ENCODE measurements at places on chromosomes 2 and 18. TPM values are rescaled to one million over a fixed set of nuclear protein-coding genes. Genes with fewer than 3 reads are reported as not detected.

- no peaks in the 10 kb centered on the region for H3K27me3 ChIP-seq
- no peak for DNase-seq
- no peaks in the 10 kb centered on the region for H3K4me1 ChIP-seq
Observed at GRCh38 chr2:10598501-10598900, 91.3 kb downstream of the NOL10 start.

GRCh38 chr18:54033052-54033451 is 191.4 kb downstream of the MBD2 start:
- no peaks in the 10 kb centered on the region for H3K4me1 ChIP-seq
- H3K36me3 ChIP-seq, result no peaks in the 10 kb centered on the region
- no peak overlapping the region for H3K4me3 ChIP-seq
- DNase-seq, result no peak

The CDKL4 gene
- total RNA-seq, result 0.55 TPM

DNA sequence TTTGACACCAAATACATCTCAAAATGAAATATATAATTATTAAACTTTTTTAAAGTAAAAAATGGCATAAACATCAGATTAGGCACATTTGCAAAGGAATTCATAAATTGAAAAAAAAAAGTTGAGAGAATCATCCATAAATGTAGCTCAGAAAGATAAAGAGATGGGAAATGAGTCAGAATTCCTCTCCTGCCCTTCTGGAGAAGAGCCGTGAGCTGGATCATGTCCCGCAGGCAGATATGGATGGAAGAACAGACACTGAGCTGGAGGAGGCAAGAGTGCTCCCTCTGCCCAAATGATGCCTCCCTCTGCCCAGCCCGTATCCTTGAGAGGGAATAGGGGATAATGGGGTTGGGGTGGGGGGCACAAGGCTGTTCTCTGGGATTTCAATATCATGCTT is 190.9 kb downstream of the TFCP2L1 start:
- no peaks in the 10 kb centered on the region for H3K4me1 ChIP-seq
- no peak overlapping the region for H3K27ac ChIP-seq
- H3K4me3 ChIP-seq, result no peak overlapping the region
- no peak for DNase-seq
- H3K27me3 ChIP-seq, result no peaks in the 10 kb centered on the region

DNA sequence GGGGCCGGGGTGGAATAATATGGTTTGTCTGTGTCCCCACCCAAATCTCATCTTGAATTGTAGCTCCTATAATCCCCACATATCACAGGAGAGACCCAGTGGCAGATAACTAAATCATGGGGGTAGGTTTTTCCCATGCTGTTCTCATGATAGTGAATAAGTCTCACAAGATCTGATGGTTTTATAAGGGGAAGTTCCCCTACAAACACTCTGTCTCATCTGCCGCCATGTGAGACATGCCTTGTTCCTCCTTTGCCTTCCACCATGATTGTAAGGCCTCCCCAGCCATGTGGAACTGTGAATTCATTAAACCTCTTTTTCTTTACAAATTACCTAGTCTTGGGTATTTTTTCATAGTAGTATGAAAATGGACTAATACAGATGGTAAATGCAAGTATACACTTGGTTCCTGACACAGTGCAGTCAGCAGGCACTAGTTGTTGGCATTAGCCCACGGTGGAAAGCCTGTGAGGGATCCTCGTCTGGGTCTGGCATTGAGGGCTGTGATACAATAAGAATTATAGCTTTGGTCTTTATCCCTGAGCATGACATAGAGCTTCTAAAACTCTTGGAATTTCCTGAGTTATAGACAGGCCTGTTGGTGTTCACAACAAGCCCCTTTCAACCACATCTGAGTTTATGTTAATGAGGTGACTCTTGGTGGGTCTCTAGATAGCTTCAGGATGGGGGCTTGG is 135.8 kb downstream of the CABLES1 start:
- H3K36me3 ChIP-seq, result no peaks in the 10 kb centered on the region
- H3K4me3 ChIP-seq, result no peak overlapping the region
- no peaks in the 10 kb centered on the region for H3K4me1 ChIP-seq
- no peak overlapping the region for H3K27ac ChIP-seq

DNA sequence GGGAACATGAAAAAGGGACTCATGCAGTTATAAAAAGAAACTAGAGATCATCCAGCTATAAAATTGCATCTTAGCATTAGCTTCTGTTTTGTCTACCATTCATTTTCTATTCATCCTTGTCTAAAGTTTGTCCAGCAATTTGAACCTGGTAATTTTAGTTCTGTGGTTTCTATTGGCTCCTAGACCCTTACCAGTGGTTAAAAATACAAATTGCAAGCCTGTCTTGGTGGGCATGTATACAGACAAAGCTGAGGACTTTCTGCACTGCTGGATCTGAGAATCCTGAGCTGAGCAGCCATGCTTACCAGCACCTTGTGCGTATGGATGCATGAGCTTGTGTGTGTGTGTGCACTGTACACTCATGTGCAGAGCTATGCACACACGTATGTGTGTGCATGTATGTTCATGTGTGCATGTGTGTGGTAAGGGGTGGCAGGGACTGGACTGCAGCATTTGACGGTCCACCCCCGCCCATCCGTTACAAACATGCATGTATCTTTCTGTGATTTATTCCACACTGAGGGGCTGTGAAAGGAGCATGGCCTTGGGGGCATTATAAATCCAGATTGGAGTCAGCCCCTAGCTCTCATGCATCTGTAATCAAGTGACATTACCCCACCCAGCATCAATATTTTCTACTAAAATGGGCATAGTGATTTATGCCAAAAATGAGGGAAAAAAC is 144.7 kb downstream of the FAM210A start:
- DNase-seq, result no peak
- no peaks in the 10 kb centered on the region for H3K27me3 ChIP-seq
- H3K4me1 ChIP-seq, result no peaks in the 10 kb centered on the region
- H3K36me3 ChIP-seq, result no peaks in the 10 kb centered on the region
